ENCODE measurements at places on chromosomes 6 and 20.
A peak's percentile ranks its signal among the peaks of the same experiment; 100 is the strongest.

- no peak for DNase-seq
These were observed 88.1 kb upstream of the THBS2 start for GRCh38 chr6:169341706-169342105.

DNA sequence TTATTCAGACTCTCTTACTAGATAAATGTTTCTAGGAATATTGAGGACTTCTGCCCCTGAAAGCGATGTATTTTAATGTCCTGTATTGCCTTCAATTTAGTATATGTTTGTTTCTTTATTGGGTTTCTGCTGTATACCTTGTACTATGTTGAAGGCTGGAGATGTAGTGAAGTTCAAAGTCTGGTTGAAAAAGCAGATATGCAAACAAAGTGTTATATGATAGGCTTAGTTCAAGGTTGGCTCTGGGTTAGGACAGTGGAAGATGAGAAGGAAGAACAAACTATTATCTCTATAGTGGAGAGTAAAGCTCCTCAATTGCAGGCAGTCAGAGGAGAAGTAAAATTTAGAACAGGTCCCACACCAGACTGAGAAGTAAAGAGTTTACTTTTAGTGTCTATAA is 36.3 kb upstream of the ADGRG6 start:
- no peak for DNase-seq

DNA sequence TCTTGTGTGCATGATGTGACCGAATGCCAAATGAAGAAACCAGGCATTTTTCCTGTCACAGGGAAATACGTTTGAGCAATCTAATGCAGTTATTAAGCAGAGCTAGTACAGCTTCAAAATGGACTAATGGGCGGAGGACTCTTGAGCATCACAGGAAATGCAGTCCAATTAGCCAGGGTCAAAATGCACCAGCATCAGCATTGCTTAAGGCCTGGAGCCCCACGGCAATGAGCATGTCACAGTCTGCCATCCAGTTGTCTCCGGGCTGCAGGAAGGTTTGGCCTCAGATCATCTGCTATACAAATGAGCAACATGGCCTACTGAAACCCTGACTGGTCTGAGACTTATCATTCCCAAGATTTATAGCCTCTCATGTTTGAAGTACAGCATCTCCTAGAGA is 652.1 kb upstream of the SLC35B3 start:
- DNase-seq, result no peak

GRCh38 chr6:16301511-16301910 is 63.1 kb downstream of the GMPR start:
- no peak for DNase-seq

GRCh38 chr6:4693173-4693970 is 82.8 kb upstream of the CDYL start:
- DNase-seq, result no peak

GRCh38 chr6:32371229-32371628 is 474 bp downstream of the TSBP1 start:
- DNase-seq, result no peak

DNA sequence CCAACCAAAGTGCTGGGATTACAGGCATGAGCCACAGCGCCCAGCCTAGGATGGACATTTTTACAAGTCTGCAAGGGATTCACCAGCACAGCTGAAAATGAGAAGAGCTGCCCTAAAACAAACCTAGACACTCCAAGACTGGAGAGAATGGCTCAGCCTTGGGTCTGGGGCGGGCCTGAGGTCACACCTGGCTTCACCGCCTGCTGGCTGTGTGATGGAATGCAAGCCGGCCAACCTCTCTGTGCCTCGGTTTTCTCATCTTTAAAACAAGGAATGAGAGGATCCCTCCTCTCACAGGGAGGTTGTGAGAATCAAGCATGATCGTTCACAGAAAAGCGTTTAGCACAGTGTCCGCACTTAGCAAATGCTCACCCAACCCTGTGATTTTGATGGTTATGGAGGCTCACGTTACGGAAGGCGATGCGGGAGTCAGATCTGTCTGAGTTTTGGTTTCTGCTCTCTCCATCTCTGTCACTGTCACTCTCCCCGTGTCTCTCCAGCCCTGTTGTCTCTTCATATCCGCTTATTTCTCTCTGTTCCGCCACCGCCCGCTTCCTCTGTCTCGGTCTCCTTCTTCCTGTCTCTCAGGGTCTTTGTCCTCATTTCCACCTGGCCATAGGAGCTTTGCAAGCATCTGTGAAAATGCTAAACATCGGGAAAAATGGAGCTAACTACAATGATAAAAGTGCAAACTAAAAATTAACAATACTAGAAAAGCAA is 47.6 kb downstream of the CEBPB start:
- no peak for DNase-seq

DNA sequence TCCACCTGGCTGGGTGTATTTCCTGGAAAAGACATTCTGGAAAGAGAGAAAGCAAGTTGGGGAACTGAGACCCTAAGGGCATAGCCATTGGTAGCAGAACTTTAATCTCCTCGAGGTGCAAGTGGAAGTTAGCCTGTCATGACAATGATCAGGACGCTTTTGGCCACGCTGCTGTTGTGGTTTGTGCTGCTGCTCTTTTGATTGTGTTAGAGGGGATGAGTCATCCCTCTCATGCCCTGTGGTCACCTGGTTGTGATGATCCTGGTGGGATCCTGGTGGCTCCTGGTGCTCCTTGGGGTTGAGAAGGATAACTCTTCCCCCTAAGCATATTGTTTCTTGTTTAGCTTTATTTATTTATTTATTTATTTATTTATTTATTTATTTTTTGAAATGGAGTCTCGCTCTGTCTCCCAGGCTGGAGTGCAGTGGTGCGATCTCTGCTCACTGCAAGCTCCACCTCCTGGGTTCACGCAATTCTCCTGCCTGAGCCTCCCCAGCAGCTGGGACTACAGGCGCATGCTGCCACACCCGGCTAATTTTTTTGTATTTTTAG is 350.3 kb downstream of the KIF16B start:
- DNase-seq, result no peak

GRCh38 chr20:17169585-17170136 is 57.2 kb upstream of the PCSK2 start:
- DNase-seq, result no peak

DNA sequence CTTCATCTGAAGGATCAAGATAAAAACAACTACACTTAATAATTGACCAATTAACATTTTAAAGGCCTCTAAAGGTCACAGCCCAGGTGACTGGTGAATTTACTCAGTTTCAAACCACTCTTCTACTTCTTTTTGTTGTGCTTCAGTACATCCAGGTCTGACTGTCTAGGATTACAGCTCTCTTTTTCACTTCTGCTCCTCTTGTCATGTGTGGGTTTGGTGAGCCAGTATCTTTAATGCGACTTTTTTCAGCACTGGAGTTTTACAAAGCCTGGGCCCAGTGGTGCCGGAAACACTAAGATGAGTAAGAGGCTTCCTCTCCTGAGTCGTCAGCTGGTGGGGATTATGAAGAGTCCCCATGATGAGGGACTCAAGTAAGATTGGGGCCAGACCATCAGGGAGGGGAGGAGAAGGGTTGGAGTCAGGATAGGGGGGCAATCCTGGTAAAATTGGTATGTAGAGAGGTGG is 27.0 kb downstream of the HECA start:
- DNase-seq, result peak; percentile 53

DNA sequence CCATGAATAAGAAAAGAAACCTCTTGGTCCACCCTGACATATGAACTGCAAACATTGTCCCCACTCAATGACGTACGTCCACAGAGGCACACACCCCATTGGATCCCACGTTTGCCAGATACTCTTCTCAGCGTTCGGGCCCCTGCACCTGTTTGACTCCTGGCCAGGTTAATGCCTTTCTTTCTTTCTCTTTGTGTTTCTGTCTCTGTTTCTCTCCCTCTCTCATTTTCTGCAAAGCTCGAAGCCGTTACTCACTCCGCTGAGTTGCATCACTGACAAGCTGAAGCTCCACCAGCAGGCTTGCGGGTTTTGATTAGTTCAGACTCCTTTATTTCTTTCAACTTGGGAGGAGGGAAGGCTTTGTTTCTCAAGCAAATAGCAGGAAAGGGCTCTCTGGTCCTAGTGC is 135.5 kb upstream of the SUPT3H start:
- DNase-seq, result no peak

DNA sequence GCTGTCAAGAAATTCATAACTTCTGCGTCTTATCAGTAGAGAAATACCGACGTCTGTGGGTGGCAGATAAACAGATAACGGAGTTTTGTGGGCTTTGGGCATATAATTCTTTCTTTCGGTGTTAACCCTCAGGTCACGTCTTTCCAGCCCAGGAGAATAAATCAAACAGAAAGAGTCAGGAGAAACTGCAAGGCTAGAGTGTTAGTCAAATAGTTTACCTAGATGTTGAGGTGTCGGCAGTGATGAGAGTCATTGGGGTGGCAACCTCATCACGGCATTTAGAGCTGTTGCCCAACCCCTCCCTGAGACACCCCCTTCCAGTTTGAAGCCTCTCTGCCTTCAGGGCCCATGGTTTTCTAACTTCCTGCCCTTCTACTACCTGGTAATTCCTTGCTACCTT is 49.5 kb downstream of the ADTRP start:
- DNase-seq, result no peak

- no peak for DNase-seq
These were observed 970.5 kb upstream of the SLC35B3 start for GRCh38 chr6:9405825-9406224.

DNA sequence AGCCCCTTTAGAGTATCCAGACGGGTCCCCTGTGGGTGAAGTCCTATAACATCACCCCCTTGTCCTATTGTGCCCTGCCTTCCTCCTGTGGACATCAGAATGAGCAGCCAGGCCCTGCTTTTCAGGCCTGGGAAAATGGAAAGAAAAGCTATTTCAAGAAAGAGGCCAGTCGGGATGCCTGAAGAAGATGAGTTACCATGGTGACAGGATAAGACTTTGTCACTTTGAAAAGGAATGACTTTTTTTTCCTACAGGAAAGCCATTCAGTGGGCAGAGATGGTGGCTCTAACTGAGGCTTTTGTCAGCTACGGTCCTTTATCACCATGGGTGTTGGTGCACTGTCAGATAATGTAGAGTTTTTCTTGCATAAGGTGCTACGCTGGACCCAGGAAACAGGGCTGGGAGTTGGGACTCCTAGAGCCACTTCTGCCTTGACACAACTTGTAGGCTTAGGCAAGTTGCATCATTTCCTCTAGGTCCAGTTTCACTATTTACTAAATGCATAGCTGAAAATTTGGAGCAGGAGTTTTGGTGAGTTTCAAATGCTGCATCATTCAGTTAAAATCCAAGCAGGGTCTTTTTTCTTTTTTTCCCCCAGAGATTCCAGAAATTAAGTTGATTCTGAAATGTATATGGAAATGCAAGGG is 293.6 kb upstream of the PRND start:
- DNase-seq, result no peak

GRCh38 chr6:134510920-134511319 is 193.0 kb upstream of the SGK1 start:
- DNase-seq, result no peak

DNA sequence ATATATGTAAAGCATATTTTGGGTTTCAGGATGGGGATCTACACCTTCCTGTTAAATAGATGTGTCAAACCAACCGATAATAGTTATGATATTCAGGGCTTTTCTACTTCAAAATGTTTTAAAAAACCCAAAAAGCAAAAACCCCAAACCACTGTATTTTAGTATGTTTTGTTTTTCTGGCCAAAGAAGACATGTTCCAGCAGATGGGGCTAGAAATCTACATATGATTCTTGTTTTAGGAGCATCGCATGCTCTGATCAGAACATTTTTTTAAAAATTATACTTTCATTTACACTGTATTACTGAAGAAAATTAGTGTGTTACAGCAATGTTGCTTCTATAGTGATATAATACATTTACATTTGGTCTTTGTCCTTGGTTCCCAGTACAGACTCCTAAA is 11.0 kb downstream of the RMND1 start:
- DNase-seq, result no peak

GRCh38 chr6:119065955-119066354 is 12.5 kb downstream of the FAM184A start:
- DNase-seq, result no peak

DNA sequence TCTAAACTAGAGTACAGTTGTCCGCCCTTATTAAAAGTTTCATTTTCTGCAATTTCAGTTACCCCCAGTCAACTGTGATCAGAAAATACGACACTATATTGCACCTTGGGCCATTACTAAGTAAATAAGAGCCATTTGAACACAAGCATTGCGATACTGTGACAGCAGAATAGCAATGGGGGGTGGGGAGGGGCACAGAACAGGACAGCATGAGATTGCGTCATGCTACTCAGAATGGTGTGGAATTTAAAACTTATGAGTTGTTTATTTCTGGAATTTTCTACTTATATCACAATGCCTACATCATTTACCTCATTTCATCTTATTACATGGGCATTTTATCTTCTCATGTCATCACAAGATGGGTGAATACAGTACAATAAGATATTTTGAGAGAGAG is 166.3 kb downstream of the MANEA start:
- no peak for DNase-seq

- DNase-seq, result no peak
These were observed 158.1 kb upstream of the ZNF217 start for GRCh38 chr20:53751620-53752318.

DNA sequence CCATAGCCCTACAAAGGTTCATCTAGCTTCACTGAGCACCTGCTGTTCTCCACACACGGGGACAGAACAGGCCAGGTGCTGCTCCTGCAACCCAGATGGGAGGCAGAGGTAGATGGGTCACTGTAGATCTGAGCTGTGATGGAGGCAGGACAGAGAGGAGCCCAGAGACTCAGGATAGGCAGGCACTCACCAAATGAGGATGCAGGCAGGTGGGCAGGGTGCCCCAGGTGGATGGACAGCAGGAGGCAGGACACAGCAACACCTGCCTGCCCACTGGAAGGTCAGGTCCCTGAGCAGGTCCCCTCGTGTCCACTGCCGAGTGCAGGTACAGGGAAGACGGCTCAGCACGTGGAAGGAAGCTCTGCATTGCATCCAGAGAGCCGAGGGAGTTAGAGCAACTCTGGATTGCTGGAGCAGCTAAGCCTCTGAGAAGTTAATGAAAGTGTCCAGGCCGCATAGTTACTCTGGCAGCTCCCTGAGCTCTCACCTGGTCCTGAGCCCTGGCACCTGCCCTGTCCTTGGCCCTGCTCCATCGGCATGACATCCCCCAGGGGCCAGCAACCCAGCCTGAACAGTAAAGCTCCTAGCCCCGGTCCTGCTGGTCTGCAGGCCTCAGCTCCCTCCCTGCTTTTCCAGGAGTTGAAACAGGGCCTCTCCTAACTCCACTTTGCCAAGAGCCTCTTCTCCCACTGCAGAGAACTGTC is 4.9 kb upstream of the YTHDF1 start:
- DNase-seq, result no peak

DNA sequence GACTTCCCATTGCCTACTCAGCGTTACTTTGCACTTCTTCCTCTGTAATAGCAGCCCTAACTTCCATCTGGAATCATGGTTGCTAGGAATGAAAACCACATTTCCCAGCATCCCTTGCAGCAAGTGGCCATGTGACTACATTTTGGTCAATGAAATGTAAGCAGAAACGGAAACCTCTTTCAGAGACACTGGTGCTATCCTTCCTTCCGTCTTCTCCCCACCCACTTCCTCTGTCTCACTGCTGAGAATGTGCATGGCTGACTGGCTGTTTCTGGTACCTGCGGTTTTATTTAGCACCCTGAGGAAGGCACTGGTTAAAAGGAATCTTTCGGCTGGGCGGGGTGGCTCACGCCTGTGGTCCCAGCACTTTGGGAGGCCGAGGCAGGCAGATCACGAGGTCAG is 107.4 kb downstream of the SCML4 start:
- peak; percentile 56 for DNase-seq

GRCh38 chr20:1177680-1178079 is 7.1 kb downstream of the TMEM74B start:
- no peak for DNase-seq

GRCh38 chr6:23505026-23505425 is 621.0 kb upstream of the NRSN1 start:
- no peak for DNase-seq

Measured in stimulated activated CD4-positive, alpha-beta T cell treated with anti-CD3 and anti-CD28 coated beads, Interleukin-12 subunit alpha, Interleukin-12 subunit beta, amount 100 ng/mL, for 4 hours (primary cell).